Stimulated activated naive CD8-positive, alpha-beta T cell treated with anti-CD3 and anti-CD28 coated beads, Interleukin-15, amount 100 ng/mL, for 72 hours (primary cell): ENCODE measurements at places on chromosomes 4 and X.

GRCh38 chrX:104565791-104566680 is at the start of gene IL1RAPL2:
TSS of gene IL1RAPL2 (plus strand) at chrX:104566199.
- DNase-seq = peak; percentile 16

- no peak for DNase-seq
These were observed 82.4 kb downstream of the GPM6A start for GRCh38 chr4:175729665-175730064.

DNA sequence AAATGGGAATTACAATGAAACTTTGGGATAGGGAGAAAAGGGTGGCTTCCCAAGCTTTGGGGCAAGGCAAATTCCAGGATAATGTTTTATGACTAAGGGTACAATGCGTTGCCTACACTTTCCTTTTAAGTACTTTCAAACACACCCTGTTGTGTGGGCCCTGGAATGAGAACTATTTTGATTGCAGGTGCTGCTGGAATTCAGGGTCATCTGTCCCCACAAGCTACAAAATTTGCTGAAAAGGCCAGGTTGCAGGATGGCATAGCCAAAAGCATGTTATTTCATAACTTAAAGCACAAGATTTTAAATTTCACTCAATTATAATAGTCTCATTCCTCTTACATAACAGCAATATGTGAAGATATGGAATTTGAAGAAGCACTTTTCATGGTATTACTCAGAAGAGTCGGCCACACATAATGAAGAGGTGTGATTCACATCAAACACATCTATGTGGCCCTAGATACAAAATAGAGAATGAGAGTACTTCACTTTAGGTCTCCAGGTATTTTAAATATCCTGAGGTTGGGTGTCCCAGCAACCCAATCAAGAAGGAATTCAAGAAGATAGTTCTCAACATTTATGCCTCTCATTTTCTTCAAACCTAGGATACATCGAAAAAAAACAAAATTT is 89.3 kb downstream of the APBB2 start:
- no peak for DNase-seq

- no peak for DNase-seq
These were observed 21.6 kb upstream of the FGG start for GRCh38 chr4:154634058-154634457.

DNA sequence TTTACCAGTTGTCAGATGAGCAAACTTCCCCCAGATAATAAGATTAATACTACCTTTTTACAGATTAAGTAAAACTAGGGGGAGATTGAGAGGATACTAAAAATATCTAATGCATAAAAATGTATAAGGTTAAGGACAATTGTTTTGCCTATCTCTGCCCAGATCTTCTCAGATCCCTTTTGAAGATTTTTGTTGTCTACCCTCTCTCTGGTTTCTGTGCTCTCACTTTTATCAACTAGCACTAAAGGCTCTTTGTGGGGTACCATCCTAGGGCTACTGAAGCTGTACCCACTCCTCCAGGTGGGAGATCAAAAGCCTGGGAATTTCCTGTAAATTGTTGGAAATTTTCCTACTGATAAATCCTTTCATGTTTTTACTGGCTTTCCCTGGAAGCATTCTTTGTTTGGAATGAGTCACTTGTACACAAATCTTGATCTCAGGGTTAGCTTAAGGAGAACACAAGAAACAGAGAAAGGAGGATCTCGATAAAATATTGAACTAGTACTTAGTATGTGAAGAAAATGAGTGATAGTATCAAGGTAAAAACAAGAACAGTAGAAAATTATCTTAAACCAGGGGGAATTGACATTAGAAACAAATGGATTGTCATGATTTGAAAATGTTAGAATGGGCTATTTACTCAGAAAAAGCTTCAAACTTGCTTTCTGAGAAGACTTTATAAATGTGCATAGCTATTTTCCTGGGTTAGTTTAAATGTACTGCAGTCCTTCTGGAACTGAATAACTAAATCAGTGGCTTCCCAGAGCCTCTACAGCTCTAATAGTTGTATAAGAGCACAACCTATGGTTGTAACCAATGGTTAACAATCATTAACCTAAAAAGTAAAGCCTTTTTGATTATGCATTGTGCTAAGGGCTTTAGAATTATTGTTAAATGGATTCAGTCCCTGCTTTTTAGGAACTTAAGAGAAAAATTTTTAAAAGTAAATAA is 679.9 kb upstream of the MAGEB2 start:
- no peak for DNase-seq

GRCh38 chrX:51779306-51779705 is 36.1 kb downstream of the GSPT2 start:
- no peak for DNase-seq

DNA sequence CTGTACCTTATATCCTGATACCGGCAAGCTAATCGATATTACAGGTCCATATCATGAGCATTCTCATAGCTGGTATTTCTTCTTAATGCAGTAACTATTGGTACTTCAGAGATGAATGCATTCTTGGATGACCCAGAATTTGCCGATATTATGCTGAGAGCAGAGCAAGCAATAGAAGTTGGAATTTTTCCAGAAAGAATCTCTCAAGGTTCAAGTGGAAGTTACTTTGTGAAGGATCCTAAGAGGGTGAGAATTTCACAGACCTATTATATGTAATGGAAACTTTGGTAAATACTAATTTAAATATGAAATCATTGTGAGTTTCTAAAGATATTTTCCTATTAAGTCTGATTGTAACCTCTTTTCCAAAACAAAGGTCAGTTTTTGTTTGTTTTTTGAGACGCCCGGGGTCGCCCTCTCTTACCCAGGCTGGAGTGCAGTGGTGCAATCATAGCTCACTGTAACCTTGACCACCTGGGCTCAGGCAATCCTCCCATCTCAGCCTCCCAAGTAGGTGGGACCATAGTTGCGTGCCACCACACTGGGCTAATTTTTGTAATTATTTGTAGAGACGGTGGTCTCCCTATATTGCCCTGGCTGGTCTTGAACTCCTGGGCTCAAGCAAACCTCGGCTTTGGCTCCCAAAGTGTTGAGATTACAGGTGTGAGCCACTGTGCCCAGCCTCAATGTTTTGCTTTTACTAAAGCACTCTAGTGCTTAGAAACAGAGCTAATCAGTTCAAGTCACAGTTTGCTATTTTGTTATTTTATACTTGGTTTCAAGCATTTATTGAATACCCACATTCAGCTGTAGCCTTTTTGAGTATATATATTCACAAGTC is 18.6 kb downstream of the PI4K2B start:
- no peak for DNase-seq

DNA sequence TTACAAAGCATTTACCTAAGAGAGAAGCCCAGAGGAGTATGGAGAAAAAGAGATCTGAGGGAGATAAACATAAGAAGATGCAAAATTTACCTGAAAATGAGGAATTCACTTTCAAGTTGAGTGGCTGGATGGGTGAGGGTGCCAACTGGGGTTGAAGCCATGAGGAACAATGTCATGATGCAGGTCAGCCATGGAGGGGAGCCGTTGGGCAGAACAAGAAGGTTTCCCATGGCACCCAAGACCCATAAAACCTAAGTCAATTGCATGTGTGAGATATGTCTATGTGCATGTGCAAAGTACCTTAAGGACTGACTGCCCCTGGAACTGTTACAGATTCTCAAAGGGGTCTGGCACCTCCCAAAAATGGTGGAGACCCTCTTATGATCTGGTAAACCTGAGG is 46.6 kb upstream of the PRRG1 start:
- DNase-seq = no peak

DNA sequence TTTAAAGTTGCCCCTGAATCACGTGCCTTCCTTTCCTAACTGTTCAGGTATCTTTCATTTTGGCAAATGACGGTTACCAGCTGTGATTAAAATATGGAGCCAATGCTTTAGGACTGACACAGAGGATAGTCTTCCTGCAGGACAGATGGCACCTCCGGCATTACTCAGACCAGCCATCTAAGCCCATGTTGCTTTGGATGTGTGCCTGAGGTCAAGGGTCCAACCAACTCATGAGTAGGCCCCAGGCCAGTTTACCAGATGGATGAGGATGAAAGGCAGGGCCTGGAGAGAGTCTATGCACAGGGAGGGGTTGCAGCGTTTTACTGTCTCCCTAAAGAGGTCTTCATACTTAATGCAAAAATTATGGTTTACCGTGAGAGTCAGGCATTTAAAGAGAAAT is 174.0 kb upstream of the GATB start:
- no peak for DNase-seq

DNA sequence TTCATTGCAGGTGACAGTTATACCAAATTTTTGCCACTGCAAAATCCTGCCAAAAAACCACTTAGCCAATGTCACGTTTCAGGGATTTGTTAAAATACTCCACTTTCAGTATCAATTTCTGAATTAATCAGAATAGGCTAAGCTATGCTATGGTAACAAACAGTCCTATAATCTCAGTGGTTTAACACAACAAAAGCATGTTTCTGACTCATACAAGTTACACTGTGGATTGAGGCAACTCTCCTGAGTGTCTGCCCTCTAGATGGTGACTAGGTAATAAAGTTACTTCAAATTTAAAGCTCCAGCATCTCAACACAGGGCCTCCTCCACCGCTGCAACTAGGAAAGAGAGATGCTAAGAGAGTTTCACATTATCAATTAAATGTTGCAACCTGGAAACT is 23.0 kb upstream of the RADX start:
- no peak for DNase-seq

GRCh38 chrX:65536291-65536690 is 1.7 kb upstream of the LAS1L start:
- no peak for DNase-seq

- DNase-seq = no peak
These were observed 11.3 kb upstream of the PCYT1B start for GRCh38 chrX:24658421-24658820.

- no peak for DNase-seq
These were observed 904.8 kb downstream of the PDHA2 start for GRCh38 chr4:96744676-96745075.

DNA sequence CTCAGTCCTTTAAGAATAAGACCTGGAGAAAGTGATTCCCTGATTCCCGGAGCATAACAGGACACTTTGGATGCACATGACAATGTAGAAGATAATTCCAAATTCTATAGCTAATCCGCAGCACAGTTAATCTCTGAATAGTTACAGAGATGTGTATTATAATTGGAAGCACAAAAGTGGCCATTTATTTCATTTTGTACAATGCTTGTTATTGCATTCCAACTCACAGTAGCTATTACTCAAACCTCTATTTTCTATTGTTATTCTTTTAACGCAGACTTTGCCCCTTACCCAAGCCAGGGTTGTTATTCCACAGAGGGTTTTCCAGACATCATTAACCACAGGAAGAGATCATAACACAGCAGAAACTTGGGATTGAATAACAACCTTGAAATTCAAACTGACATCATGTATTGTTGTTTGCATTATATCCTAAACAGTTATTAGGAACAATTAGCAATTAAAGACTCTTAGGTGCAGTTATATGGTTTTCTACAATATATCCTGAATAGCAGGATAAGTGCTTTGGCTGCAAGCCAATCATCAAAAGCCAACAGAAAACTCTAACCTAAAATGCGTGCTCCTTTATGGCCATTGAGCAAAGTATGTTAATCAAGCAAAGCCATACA is 984.0 kb upstream of the TENM3 start:
- no peak for DNase-seq

GRCh38 chrX:65933085-65933589 is 106.7 kb downstream of the VSIG4 start:
- DNase-seq = no peak

DNA sequence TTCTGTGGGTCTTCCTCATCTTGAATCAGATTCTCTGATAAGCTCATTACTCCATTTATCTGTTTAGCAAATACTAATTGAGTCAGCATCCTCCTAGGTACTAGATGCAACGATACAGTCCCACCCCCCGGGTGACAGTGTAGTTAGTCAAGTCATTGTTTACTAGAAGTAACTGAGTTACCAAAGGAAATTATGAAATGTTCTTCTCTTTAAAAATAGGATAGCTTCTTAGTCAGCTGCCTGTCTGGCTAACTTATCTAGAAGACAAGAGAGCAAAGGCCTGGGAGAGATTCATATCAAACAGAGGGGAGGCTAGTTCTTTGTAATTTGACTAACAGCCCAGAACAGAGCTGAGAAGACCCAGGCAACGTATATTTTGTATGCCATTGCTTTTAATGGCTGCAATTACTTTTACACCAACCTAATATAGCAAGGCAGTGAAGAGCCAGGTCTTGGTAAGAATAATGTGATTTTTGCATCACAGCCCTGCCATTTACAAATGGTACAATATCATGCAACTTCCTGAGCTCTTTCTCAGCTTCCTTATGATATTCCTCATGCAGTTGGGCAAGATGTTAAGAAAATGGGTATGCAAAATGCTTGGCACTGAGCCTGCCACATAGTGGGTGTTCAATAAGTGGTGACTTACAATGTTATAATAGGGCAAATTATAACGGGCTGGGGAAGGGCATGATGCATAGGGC is 149.9 kb downstream of the CHIC2 start:
- DNase-seq = no peak

DNA sequence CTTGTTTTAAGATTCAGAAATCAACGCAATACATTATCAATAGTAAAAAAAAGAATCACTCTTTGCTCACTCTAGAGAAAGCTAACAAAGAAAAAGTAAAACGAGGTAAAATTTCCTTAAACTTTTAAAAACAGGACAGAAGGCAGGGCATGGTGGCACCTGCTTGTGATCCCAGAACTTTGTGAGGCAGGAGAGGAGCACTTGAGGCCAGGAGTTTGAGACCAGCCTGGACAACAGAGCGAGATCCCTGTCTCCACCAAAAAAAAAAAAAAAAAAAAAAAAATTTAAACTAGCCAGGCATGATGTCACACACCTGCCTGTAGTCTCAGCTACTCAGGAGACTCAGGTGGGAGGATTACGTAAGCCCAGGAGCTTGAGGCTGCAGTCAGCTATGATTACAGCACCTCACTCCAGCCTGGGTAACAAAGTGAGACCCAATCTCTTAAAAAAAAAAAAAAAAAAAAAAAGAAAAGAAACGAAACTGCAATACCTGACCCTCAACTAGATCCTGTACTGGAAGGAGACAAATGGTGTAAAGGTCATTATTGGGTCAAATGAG is 3.5 kb downstream of the CCNI start:
- DNase-seq = no peak

DNA sequence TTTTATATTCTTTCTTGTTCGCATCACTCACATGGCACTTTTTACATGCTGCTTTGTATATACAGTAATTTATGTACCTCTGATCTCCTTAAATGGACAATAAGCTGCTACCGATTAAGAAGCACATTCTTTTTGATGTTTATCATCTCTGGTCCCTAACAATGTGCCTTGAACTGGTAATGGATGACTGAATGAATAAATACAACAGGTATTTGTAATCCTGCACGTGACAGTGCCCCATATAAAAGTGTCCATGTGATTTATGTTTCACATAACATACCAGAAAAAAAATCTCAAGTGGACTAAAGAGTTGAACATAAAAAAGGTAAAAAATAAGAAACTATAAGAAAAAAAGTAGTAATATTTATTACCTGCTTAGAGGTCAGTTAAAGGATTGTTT is 7.7 kb upstream of the SLAIN2 start:
- no peak for DNase-seq

- no peak for DNase-seq
These were observed 534.2 kb downstream of the RAB28 start for GRCh38 chr4:12949719-12950490.

GRCh38 chrX:147749308-147749707 is 162.4 kb upstream of the FMR1 start:
- DNase-seq = no peak
